ENCODE measurements at places on chromosomes 16 and 17. TPM values are rescaled to one million over a fixed set of nuclear protein-coding genes. Genes with fewer than 3 reads are reported as not detected.

DNA sequence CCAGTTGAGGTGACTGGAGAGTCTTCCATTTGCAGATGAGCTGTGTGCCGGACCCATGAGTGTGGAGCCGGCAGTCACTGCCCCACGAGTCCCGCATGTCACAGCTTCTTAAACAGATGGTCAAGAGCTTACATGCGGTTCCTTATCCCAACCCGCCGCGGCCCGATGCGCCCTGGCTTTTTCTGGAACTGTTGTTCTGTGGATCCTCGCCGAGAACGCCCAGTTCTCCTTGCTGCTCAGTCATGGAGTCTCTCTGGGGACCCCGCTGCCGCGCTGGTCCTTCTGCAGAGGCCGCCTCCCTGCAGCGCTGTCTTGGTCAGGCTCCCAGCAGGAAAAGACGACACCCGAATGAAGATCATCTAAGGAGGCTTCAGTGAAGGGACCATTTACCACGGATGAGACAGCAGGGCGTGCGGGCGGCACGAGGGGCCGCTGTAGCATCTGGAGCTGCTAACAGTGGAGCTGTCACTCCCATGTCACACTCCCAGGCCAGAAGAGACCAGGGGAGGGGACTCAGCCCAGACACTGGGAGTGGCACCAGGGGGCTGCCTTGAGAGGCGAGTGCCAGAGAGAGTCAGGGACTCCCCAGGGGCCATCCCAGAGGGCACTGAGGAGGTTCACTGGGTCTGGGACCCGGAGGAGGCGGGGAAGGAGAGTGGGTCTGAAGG is 10.8 kb upstream of the LGALS3BP start:
- no peak for DNase-seq

GRCh38 chr16:75854152-75854551 is 127.9 kb upstream of the CPHXL start:
- DNase-seq, result peak; percentile 46

The MAPK7 gene
- 25.1 TPM for polyA plus RNA-seq

GRCh38 chr16:71775949-71776348 is 32.7 kb downstream of the AP1G1 start:
- DNase-seq, result no peak

DNA sequence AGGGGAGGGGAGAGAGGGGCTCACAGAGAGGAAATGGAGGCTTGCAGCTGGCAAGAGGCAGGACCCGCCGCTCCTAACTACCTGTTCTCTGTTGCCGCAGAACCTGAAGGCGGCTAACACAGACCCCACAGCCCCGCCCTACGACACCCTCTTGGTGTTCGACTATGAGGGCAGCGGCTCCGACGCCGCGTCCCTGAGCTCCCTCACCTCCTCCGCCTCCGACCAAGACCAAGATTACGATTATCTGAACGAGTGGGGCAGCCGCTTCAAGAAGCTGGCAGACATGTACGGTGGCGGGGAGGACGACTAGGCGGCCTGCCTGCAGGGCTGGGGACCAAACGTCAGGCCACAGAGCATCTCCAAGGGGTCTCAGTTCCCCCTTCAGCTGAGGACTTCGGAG is 39.0 kb upstream of the CDH1 start:
- DNase-seq, result no peak

GRCh38 chr16:89623511-89624261 is 10.2 kb downstream of the DPEP1 start:
- no peak for DNase-seq

- no peak for DNase-seq
These were observed 10.3 kb downstream of the C17orf113 start for GRCh38 chr17:42039794-42040763.

DNA sequence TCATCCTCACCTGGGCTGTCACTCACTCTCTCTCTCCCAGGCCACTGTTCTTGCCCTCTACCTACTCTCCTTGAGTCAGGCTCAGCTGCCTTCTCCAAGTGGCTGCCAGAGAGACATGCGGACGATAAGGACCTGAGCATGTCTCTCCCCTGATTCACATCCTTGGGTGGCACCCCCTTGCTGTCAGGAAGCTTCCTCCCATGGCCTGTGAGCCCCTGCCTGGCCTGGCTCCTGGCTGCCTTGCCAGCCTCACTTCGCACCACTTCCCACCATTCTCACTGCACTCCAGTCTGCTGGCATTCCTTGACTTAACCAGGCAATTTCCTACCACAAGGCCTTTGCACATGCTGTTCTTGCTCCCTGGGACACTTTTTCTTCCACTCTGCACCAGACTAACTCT is 2.7 kb upstream of the ALDH3A1 start:
- no peak for DNase-seq

DNA sequence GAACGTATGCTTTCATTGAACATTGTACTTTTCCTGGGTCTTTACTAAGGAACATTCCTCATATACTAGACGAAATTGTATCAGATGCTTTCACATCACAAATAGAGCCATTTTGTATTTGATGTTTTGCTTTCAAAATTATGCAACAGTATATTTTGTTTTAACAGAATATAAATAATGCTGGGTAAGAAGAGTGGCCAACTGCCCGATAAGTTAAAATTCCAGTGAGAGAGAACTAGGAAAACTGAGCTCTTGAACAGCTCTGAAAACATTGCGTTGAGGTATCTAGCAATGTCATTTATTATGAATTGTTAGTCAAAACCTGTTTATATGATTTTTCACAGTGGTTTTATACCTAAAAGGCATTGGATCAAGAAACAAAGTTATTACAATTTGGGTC is 50.8 kb downstream of the USP10 start:
- no peak for DNase-seq

DNA sequence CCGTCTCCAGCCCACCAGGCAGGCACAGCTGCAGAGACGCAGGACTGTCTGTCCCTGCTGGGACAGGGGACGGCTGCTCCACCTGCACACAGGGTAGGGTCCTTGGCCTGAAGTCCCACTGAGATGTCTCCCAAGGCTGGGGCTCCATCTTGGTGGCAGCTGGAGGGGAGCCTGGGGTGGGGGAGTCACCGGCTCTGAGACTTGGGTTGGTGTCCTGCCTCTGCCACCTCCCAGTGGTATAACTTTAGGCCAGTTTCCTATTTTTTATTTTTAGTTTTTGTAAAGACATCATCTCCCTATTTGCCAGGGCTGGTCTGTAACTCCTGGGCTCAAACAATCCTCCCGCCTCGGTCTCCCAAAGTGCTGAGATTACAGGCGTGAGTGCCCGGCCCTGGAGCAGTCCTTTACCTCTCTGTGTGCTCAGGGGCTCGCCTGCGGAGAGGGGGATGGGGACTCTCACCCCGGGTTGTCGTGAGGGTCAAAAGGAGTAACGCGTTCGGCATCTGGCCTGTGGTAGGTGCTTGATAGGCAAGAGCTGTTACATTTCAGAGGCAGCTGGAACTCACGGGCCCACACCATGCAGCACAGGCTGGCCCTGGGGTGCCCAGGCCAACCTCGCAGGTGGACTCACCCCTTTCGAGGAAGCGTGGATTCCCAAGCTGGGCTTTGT is 46.6 kb upstream of the DOC2B start:
- no peak for DNase-seq

Data from right lung (tissue), 10 donors.